ENCODE measurements at places on chromosomes 4 and X.

DNA sequence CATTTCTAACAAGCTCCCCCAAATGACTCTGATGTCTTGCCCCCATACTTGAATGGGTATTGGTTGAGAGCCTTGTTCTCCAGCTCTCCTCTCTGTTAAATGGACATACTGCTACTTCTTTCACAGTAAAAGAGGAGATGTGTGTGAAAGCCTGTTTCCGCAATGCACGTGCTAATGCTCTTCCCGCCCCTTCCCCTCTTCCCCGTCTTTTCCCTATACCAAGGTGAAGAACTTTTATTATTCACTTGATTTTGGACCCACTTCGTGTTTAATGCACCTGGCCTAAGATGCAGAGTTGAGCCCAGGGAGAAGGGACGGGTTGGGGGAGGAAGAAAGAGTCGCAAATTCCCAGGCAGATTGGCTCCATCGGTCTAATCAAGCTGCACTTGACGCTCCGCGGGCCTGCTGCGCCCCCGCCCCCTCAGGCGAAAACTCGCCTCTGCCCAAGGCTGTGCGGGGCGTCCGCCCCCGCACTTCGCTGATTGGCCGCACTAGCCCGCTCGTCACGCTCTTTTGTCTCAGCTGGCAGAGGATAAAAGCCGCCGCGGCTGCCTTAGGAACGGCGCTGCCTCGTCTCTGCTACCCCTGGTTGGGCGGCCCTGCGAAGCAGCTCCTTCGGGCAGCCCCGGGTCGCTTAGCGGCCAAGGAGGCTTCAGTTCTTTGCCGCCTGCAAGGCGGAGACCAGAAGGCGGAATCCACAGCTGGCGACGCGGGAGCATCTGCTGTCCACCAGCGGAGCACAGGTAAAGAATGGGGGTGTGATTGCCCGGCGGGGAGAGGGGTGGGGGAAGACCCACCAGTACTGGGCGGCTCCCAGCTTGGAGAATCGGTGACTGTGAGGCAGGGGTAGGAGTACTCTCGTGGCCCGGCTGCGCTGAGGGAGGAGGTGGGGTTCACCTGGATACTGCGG lies at the start of gene ZCCHC12:
ZCCHC12 (plus strand) TSS at position 562 of the 910 bp plus-strand sequence. CDS start 1,421 bp downstream, outside the sequence.
- no peak for DNase-seq

DNA sequence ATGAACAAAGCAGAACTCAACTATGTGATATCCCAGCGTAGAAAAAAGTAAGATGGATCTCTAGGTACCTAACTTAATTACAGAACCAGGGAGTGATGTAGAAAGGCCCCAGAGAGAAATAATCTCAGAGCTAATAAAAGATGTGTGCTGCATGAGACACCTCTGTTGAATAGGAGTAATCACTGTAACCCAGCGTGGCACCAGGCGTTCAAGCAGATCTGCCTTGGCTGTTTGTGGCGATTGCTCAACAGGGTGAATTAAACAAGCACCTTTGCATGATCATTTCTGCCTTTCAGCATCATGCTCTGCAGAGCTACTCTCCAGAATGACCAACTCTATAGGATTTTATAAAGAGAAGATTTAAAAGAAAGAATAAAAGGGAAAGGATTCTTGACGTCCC lies 81.7 kb upstream of the KCNIP4 start:
- DNase-seq: no peak

- no peak for DNase-seq
Observed at GRCh38 chr4:33107814-33108213, 2387.6 kb downstream of the PCDH7 start.

- no peak for DNase-seq
Observed at GRCh38 chrX:151754641-151755215, 20.2 kb downstream of the CNGA2 start.

DNA sequence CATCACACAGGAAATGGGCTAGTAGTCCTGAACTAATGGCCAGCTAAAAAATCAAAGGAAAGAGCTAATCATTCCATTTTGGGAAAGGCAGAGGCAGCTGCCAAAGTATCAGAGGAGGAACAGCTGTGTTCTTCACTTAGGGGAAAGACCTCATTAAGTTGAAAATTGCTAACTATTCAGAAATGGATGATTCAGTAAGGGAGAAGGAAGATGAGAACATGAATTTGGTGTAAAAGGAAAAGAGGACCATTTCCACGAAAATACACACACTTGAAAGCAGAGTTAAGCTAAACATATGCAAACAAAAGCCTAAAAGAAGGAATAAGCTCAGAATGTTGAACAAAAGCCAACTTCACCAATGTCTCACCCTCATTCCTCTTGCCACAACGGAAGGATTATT lies 90.4 kb downstream of the PCDH19 start:
- no peak for DNase-seq

- no peak for DNase-seq
Observed at GRCh38 chrX:10107483-10107882, 49.3 kb upstream of the CLCN4 start.

GRCh38 chr4:39730072-39730471 lies 32.1 kb downstream of the UBE2K start:
- no peak for DNase-seq

Measured in stimulated activated CD8-positive, alpha-beta memory T cell treated with anti-CD3 and anti-CD28 coated beads, Interleukin-7, amount 100 ng/mL, for 1 hour (primary cell).